ENCODE measurements at places on chromosomes 12 and 14. TPM values are rescaled to one million over a fixed set of nuclear protein-coding genes. Genes with fewer than 3 reads are reported as not detected.

Gene NR2C1
- 37.0 TPM for total RNA-seq

Gene LTBR
- total RNA-seq: 98.3 TPM

Gene GLT8D2
- total RNA-seq: 70.4 TPM

Gene MYF6
- total RNA-seq: not detected

Gene ADAMTS20
- total RNA-seq: not detected

Gene PLXNC1
- 9.4 TPM for total RNA-seq

Gene TSPAN19
- not detected for total RNA-seq

Gene PTPRQ
- total RNA-seq: 0.43 TPM

Gene CPM
- 11.1 TPM for total RNA-seq

Gene HSPB8
- total RNA-seq: 20.5 TPM

Gene NOS1
- total RNA-seq: not detected

Gene TPH2
- not detected for total RNA-seq

Gene PNN
- 19.7 TPM for total RNA-seq

Gene LRCOL1
- total RNA-seq: not detected

Gene PTCSC3
- not detected for total RNA-seq

Gene MDGA2
- not detected for total RNA-seq

All from articular chondrocyte of knee joint (primary cell).